Mammary microvascular endothelial cell (primary cell): ENCODE measurements at places on chromosomes 12 and 14. TPM values are rescaled to one million over a fixed set of nuclear protein-coding genes. Genes with fewer than 3 reads are reported as not detected.

Gene BEGAIN
- 0.20 TPM in 2 replicates for total RNA-seq

Gene FOXM1
- 65.2 and 67.2 TPM in 2 replicates for total RNA-seq

Gene OTUB2
- total RNA-seq, result 2.6 and 3.5 TPM in 2 replicates

Gene SRRM4
- total RNA-seq, result not detected in 2 replicates

Gene RNU4-1
- under 0.01 TPM in 2 replicates for total RNA-seq

Gene SLC2A14
- total RNA-seq, result not detected in 2 replicates

Gene PNP
- total RNA-seq, result 214 and 216 TPM in 2 replicates

Gene NKX2-8
- total RNA-seq, result not detected in 2 replicates

Gene KITLG
- 80.9 and 81.3 TPM in 2 replicates for total RNA-seq

Gene COCH
- total RNA-seq, result 0.13 and 0.79 TPM in 2 replicates

Gene TPH2
- 0.20 TPM in 1 of 2 replicates, not detected in the other for total RNA-seq

Gene KLRG1
- total RNA-seq, result 0.40 and 1.1 TPM in 2 replicates

Gene JAG2
- total RNA-seq, result 52.0 TPM in 2 replicates

Gene NKX2-1
- total RNA-seq, result not detected in 2 replicates

Gene KLRC3
- total RNA-seq, result not detected in 2 replicates

Gene CEBPE
- not detected in 2 replicates for total RNA-seq

Gene KRT79
- not detected in 2 replicates for total RNA-seq

Gene OS9
- 185 and 229 TPM in 2 replicates for total RNA-seq

Gene HNF1A
- total RNA-seq, result not detected in 2 replicates

Gene HPD
- total RNA-seq, result not detected in 2 replicates

Gene KRT72
- total RNA-seq, result not detected in 2 replicates

Gene PLEKHG7
- not detected in 2 replicates for total RNA-seq

Gene BDKRB1
- total RNA-seq, result 0.15 TPM in 1 of 2 replicates, not detected in the other

Gene HSPB8
- 19.1 and 19.4 TPM in 2 replicates for total RNA-seq

Gene ARID4A
- 6.5 and 9.0 TPM in 2 replicates for total RNA-seq

Gene RNASE3
- not detected in 2 replicates for total RNA-seq

Gene ARHGEF40
- 4.5 and 6.0 TPM in 2 replicates for total RNA-seq

Gene CLEC14A
- 163 and 167 TPM in 2 replicates for total RNA-seq

Gene HCAR2
- total RNA-seq, result not detected in 2 replicates

Gene MFAP5
- not detected in 2 replicates for total RNA-seq

Gene PRR4
- 0.20 TPM in 1 of 2 replicates, not detected in the other for total RNA-seq

Gene CBLN3
- total RNA-seq, result 0.20 and 2.2 TPM in 2 replicates

Gene YARS2
- total RNA-seq, result 36.5 and 40.1 TPM in 2 replicates

Gene SMIM41
- total RNA-seq, result not detected in 2 replicates

Gene NFATC4
- total RNA-seq, result 4.1 and 9.0 TPM in 2 replicates

Gene ABHD12B
- total RNA-seq, result not detected in 2 replicates

Gene GARIN6
- not detected in 2 replicates for total RNA-seq

Gene SLC24A4
- not detected in 2 replicates for total RNA-seq

Gene TAS2R8
- not detected in 2 replicates for total RNA-seq

Gene KLHL33
- total RNA-seq, result 0.34 TPM in 1 of 2 replicates, not detected in the other

Gene FZD10
- total RNA-seq, result not detected in 2 replicates

Gene KRT7
- total RNA-seq, result 332 and 351 TPM in 2 replicates

Gene BCL11B
- total RNA-seq, result 0.13 TPM in 1 of 2 replicates, not detected in the other

Gene NTS
- total RNA-seq, result not detected in 2 replicates

Gene TAS2R10
- 0.13 TPM in 1 of 2 replicates, not detected in the other for total RNA-seq

Gene DHH
- total RNA-seq, result 3.5 and 4.4 TPM in 2 replicates

Gene TMPRSS12
- total RNA-seq, result not detected in 2 replicates

Gene TEX52
- not detected in 2 replicates for total RNA-seq

Gene OASL
- total RNA-seq, result 7.7 and 11.3 TPM in 2 replicates
